ENCODE measurements at places on chromosomes 12 and 14. TPM values are rescaled to one million over a fixed set of nuclear protein-coding genes. Genes with fewer than 3 reads are reported as not detected.

The ENDOU gene
- total RNA-seq = 0.58 TPM

The CNTN1 gene
- total RNA-seq = 0.90 TPM

The ATXN3 gene
- total RNA-seq = 27.3 TPM

The ACOT6 gene
- not detected for total RNA-seq

The TBPL2 gene
- not detected for total RNA-seq

DNA sequence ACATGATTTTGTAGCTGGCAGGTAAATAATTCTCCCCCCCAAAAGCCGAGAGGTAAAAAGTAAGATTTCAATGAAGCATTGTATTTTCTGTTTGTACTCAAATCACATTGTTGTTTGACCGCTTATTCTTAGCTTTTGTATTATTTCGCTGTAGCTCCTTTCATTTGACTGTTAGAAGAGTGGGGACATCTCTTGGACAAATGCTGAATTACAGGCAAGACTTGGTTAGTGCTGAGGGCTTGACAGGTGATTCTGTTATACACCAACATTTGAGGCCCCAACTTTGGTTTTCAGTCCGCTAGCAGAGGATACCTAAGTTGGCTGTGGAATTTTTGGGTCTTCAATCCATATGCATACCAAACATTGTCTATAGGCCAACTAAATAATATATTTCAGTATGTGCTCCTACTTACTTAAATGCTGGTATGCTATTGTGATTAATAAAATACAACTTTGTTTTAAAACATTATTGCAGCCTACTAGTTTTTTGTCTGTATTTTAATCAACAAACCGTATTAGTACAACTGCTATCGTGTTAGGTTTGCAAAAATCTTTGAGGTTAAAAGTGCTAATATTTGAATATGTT, 102.2 kb downstream of the ERC1 start:
- no peaks in the 10 kb centered on the region for H3K36me3 ChIP-seq
- no peak overlapping the region for H3K27ac ChIP-seq
- peak; percentile 79 for DNase-seq
- H3K27me3 ChIP-seq = no peaks in the 10 kb centered on the region

- no peak overlapping the region for H3K27ac ChIP-seq
- no peaks in the 10 kb centered on the region for H3K4me1 ChIP-seq
- no peak overlapping the region for H3K4me3 ChIP-seq
Observed at GRCh38 chr12:131153956-131154355, 200.2 kb downstream of the ADGRD1 start.

GRCh38 chr14:99481745-99482099, 513 bp downstream of the CCNK start:
- no peaks in the 10 kb centered on the region for H3K36me3 ChIP-seq
- peaks cover 26% of the 10 kb centered on the region for H3K4me1 ChIP-seq
- H3K4me3 ChIP-seq = peak overlapping the region; percentile 93

The SPIC gene
- total RNA-seq = not detected

DNA sequence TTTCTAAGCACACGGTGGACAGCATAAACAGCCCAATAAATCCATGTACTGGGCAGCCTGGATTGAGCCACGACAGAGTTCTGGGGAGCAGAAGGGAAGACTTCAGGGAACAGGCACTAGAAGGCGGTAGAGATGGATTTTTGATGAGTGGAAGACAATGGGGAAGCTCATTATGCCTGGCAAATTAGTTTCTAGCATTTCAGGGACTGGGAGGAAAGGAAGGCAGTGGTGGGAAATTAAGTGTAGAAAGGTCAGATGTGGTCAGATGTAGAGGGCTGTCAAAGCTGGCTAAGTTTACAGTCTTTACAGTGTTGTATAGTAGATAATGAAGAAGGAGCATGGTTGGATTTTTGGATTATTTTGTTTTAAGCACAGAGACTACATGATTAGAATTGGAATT, 9.2 kb downstream of the EGLN3 start:
- no peaks in the 10 kb centered on the region for H3K36me3 ChIP-seq
- H3K4me3 ChIP-seq = no peak overlapping the region
- H3K4me1 ChIP-seq = peaks cover 20% of the 10 kb centered on the region
- no peaks in the 10 kb centered on the region for H3K27me3 ChIP-seq

- DNase-seq = no peak
- no peaks in the 10 kb centered on the region for H3K27me3 ChIP-seq
- H3K4me3 ChIP-seq = no peak overlapping the region
- H3K27ac ChIP-seq = no peak overlapping the region
Observed at GRCh38 chr14:54697001-54697400, 130.1 kb downstream of the SAMD4A start.

GRCh38 chr12:100141666-100141997, 1.0 kb downstream of the BLTP3B start:
- H3K4me3 ChIP-seq = peak overlapping the region; percentile 98
- peaks cover 22% of the 10 kb centered on the region for H3K4me1 ChIP-seq
- peak; percentile 47 for DNase-seq
- H3K27me3 ChIP-seq = no peaks in the 10 kb centered on the region

DNA sequence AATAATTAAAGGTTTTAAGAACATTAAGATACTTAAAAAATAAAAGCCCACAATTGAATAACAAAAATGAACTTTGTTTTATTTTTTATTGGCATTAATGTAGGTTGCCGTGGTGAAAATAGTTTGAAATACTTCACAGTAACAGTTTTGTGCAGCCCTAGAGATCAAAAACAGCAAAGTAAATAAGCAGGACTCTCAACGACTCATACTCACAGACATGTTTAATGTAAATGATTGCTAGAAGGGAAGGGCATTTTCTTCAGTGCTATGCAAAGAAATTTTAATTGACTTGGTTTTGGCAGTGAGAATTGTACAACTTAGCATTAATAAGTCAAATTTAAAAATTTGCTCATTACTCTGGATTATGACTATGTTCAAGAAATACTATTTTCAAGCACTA, 16.0 kb downstream of the TRMT5 start:
- H3K4me1 ChIP-seq = no peaks in the 10 kb centered on the region
- H3K27ac ChIP-seq = no peak overlapping the region
- H3K27me3 ChIP-seq = no peaks in the 10 kb centered on the region
- no peak for DNase-seq

- H3K4me1 ChIP-seq = no peaks in the 10 kb centered on the region
- no peak overlapping the region for H3K4me3 ChIP-seq
- no peak for DNase-seq
- no peak overlapping the region for H3K27ac ChIP-seq
- H3K27me3 ChIP-seq = peaks cover 6% of the 10 kb centered on the region
- no peaks in the 10 kb centered on the region for H3K36me3 ChIP-seq
Observed at GRCh38 chr12:66717036-66717673, 38.3 kb upstream of the GRIP1 start.

The LBHD2 gene
- total RNA-seq = 0.99 TPM

The REP15 gene
- total RNA-seq = 1.1 TPM

The DEPDC4 gene
- 3.2 TPM for total RNA-seq

The SDR9C7 gene
- total RNA-seq = not detected

DNA sequence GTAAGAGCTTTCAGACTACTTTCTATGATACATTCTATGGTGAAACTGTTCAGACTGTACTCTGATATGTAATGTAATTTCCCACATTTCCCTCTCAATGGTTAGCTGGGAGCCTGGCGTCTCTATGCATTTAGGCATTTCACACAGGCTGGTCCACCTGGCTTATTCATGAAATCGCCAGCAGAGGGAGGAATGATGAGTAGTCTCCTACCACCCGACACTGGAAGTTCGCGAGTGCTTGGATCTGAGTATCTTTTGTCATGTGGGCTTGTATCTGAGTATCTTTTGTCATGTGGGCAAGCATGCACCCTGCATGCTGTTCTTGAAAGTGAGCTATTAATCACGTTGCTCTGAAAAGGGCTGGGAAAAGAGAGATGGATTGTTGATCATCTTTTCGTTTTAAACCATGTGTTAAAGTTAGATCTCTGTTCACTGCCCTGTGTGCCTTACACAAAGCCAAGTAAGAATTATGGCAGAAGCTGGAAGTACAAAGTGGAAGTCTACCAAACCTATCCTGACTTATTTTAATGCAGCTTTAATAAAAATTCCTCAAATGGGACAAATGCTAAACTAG, 235.0 kb downstream of the ATP23 start:
- H3K4me3 ChIP-seq = no peak overlapping the region
- no peaks in the 10 kb centered on the region for H3K36me3 ChIP-seq
- peak; percentile 78 for DNase-seq
- H3K27me3 ChIP-seq = no peaks in the 10 kb centered on the region
- no peaks in the 10 kb centered on the region for H3K4me1 ChIP-seq

The RTN1 gene
- 3.0 TPM for total RNA-seq

The SFSWAP gene
- total RNA-seq = 66.4 TPM

DNA sequence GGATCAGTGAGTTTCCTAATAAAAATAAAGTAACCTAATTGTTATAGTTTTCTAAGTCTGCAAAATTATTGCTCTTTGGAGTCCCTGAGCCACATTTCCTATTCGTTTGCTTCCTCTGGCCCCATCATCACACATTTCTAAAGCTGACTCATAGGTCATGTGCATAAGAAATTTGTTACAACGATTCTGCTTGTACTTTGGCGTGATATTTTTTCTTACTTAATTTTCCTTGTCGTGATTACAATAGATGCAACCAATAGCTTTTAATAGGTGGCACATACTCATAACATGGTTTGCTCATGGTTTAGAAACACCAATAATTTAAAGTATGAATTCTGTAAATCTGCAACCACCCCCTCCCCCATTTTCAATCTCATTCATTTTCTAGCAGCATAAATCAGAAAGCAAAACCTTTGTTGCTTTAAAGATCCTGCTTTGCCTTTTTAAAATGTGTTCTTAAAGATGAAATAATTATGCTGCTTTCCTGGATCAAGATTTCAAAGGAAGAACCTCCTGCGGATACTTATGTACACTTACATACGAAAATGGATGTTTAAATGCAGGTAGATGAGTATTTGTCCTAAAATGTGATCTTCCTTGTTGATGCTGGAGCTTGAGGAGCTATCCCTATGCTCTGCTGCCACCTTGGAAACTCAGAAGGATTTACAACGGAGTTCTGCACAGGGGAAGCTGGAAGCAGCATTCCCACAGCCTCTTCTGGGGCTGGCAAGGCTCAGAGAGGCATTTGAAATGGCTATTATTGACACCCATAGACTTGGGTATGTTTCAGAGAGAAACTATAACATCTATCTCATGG, 1.7 kb upstream of the FLRT2 start:
- H3K27ac ChIP-seq = peak overlapping the region; percentile 90
- H3K27me3 ChIP-seq = no peaks in the 10 kb centered on the region
- DNase-seq = peak; percentile 90
- H3K4me1 ChIP-seq = peaks cover 19% of the 10 kb centered on the region
- peak overlapping the region; percentile 77 for H3K4me3 ChIP-seq
- H3K36me3 ChIP-seq = no peaks in the 10 kb centered on the region

The TBC1D30 gene
- total RNA-seq = 2.0 TPM

GRCh38 chr12:77064896-77065360, 441 bp downstream of the E2F7 start:
- peak; percentile 73 for DNase-seq
- peak overlapping the region; percentile 62 for H3K4me3 ChIP-seq
- peak overlapping the region; percentile 73 for H3K27ac ChIP-seq
- H3K36me3 ChIP-seq = peaks cover 12% of the 10 kb centered on the region

DNA sequence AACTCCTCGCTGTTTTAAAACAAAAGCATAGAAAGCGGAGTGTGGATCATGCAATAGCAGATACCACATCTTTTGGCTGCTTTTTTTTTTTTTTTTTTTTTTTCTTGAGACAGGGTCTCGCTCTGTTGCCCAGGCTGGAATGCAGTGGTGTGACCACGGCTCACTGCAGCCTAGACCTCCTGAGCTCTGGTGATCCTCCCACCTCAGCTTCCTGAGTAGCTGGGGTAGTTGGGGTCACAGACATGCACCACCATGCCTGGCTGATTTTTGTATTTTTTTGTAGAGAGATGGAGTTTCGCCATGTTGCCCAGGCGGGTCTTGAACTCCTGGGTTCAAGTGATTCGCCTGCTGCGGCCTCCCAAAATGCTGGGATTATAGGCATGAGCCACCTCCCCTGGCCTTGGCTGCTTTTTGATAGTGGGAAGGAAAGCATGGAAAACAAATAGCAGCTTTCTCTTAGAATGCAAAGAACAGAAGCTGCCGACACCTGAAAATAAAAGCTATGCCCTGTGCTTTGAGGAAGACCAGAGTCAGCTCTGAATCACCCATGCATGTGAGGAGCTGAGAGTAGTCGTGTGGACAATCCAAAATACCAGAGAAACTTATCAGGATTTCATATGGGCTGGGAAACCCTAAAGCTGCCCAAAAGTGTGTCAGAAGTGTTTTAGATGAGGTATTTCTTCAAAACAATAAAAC, 3.6 kb upstream of the ELK3 start:
- peaks cover 4% of the 10 kb centered on the region for H3K4me1 ChIP-seq
- DNase-seq = no peak
- no peaks in the 10 kb centered on the region for H3K27me3 ChIP-seq
- no peak overlapping the region for H3K27ac ChIP-seq

DNA sequence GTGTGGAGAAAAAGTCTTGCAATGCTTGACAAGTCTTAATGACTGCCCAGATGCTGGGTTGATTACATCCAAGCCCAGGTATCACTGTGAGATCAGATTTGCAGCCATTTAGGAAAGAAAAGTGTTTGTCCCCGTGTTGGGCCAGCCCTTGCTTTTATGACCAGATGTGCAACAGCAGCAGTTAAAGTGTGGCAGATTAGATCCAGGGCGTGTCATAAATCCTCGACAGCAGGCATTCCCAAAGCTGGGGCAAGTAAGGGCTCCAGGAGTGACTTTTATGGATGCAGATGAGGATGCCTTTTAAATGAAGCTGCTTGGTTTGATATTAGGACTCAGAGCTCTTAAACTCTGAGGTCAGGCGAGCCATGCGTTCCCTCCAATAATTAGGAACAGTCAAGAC, 1.7 kb downstream of the SMOC1 start:
- no peaks in the 10 kb centered on the region for H3K36me3 ChIP-seq
- H3K27ac ChIP-seq = no peak overlapping the region
- peaks cover 5% of the 10 kb centered on the region for H3K4me1 ChIP-seq

DNA sequence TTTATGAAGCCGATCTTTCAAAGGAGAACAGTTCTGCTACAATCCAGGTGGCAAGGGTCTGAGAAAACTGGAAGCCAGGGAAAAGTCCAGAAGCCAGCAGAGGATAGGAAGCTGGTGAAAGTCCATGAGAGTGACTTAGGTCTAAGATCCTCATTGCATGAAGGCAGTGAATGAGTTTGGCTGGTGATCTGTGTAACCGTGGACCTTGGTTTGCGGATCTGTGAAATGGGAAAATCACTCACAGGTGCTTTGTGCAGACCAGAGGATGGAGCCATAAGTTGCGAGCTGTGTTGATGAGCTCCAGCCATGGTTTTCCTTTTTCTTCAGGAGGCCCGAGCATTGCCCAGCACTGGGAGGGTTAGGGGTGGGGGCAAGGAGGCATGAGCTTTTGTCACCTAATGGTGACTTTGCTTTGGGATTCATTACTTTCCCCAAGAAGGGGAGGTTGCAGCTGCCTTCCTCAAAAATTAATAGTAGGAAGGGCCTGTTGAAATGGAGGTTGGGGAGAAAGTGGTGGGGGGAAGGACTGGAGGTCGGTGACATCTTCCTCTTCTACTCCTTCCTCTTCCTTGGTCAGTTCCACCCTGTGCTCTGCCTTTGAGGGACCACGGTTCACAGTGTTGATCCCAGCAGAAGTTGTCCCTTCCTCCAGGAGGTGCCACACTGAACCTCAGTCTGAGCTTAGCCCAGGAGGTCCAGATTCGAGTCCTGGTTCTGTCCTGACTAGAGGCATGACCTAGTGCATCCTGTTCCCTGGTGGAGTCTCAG, 20.3 kb upstream of the SERPINA6 start:
- no peaks in the 10 kb centered on the region for H3K4me1 ChIP-seq
- no peak for DNase-seq
- H3K27ac ChIP-seq = no peak overlapping the region
- no peaks in the 10 kb centered on the region for H3K27me3 ChIP-seq
- no peaks in the 10 kb centered on the region for H3K36me3 ChIP-seq

Measured in A673 (cell line).